ENCODE measurements at places on chromosomes 5 and 9. TPM values are rescaled to one million over a fixed set of nuclear protein-coding genes. Genes with fewer than 3 reads are reported as not detected.

The MELK gene
- 9.0 TPM for total RNA-seq

The CFAP157 gene
- total RNA-seq, result not detected

The TCF7 gene
- total RNA-seq, result 0.36 TPM

The NEUROG1 gene
- not detected for total RNA-seq

The SPINK7 gene
- 37.3 TPM for total RNA-seq

The INSL4 gene
- not detected for total RNA-seq

The XPA gene
- 7.5 TPM for total RNA-seq

The PCDHB16 gene
- total RNA-seq, result not detected

The RANBP3L gene
- not detected for total RNA-seq

The LRRC19 gene
- total RNA-seq, result not detected

The ITGA1 gene
- 1.4 TPM for total RNA-seq

The SLCO4C1 gene
- total RNA-seq, result under 0.01 TPM

Measured in nasal cavity respiratory epithelium epithelial cell of viscerocranial mucosa (primary cell).